ENCODE measurements at places on chromosomes 12 and 14. TPM values are rescaled to one million over a fixed set of nuclear protein-coding genes. Genes with fewer than 3 reads are reported as not detected.

Gene PLCZ1
- not detected for total RNA-seq

Gene TMEM52B
- 0.03 TPM for total RNA-seq

Gene ADSS1
- total RNA-seq: 3.1 TPM

Gene GYS2
- total RNA-seq: 0.27 TPM

Gene SMIM41
- total RNA-seq: not detected

DNA sequence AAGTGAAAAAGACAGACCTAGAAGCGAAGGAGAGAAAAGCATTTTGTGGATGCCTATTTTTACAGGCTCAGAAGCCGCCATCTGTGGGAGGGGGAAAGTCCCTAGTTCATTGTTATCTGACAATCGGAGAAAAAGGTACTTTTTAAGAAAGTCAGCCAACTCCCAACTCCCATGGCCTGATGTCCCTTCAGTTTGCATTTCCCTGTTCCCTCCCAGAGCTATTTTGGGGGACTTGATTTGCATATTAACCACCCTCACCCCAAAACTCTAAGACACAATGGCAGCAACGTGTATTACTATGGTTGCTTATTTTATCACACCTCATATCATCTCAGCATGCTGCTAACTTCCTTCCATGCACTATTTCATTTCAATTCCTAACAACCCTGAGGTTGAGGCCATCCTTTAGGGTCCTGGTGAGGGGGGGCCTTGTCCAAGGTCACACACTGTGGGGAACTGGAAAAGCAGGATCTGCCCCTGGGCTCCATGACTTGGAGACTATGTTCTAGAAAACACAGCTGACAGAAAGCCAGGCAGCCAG lies 18.7 kb downstream of the HVCN1 start:
- no peak for DNase-seq

DNA sequence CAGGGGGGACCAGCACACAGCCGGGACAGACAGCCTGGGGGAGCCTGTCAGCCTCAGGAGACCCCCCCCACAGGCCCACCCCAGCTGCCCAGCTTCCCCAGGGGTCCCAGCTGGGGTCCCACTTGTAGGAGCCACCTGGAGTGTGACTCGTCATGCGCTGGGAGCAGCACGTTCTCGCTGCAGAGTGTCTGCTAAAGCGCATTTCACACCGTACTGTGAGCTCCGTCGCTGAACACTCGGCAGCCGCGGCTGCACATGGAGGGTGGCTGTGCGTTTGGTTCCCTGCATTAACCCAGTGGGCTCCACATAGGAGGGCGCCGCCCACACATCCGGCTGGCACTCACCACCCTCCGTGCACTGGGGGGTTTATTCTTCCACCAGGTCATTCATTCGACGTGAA lies 56.7 kb downstream of the FBRSL1 start:
- no peak for DNase-seq

- DNase-seq: peak; percentile 23
These were observed 50.9 kb upstream of the BCL2L14 start for GRCh38 chr12:12019881-12020280.

- no peak for DNase-seq
These were observed 172.1 kb downstream of the ACSS3 start for GRCh38 chr12:81249976-81250375.

DNA sequence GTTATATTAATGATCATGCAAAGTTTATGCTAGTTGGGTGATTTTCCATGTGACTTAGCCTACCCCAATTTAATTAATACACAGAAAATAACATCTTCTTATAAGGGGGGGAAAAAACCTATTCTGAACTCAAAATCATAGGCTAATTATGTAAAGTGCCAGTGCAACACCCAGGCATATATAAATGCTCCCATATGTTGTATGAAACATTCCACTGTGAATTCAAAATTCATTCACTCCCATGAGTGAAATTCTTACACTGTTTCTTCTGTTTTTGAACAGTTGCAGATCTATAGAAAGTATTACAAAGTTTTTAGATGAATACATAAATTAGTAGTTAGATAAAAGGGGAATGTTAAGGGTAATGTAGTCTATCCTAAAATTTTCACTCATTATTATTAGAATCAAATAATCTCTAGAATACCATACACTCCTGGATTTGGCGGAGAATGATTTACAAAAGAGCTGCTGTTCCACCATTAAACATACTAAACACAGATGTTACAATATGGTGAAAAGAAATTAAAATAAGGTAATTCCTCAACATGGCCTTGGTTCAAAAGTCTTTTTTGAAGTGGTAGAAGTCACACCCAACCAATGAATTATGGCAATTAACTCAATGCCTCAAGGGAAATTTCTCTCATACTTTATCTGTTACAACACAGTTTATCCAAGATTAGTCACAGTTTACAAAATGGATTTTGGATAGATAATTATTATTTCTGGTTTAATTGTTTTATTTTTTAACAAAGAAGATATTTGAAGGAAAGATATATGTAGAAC lies 454.1 kb upstream of the FLRT2 start:
- DNase-seq: no peak

DNA sequence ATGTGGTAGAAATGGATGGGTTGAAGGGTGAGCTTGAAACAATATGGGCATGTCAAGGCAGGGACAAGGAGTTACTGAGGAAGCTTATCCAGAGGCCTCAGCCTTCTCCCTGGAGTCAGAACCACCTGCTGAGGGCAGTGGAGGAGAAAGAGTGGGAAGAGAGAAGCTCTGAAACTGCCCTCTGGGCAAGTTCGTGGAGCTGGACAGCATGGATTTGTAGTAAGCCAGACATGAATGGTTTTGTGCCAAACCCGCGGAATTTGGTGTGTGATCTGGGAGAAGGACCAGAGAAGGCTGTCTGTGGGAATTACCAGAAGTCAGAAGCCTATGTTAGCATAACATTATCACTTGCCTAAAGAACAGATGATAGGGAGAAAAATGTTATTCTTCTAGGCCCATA lies 164.8 kb downstream of the SLC41A2 start:
- no peak for DNase-seq

GRCh38 chr12:90816353-90817089 lies 138.5 kb downstream of the CCER1 start:
- no peak for DNase-seq

GRCh38 chr12:129312048-129312447 lies 458.8 kb downstream of the GLT1D1 start:
- no peak for DNase-seq

DNA sequence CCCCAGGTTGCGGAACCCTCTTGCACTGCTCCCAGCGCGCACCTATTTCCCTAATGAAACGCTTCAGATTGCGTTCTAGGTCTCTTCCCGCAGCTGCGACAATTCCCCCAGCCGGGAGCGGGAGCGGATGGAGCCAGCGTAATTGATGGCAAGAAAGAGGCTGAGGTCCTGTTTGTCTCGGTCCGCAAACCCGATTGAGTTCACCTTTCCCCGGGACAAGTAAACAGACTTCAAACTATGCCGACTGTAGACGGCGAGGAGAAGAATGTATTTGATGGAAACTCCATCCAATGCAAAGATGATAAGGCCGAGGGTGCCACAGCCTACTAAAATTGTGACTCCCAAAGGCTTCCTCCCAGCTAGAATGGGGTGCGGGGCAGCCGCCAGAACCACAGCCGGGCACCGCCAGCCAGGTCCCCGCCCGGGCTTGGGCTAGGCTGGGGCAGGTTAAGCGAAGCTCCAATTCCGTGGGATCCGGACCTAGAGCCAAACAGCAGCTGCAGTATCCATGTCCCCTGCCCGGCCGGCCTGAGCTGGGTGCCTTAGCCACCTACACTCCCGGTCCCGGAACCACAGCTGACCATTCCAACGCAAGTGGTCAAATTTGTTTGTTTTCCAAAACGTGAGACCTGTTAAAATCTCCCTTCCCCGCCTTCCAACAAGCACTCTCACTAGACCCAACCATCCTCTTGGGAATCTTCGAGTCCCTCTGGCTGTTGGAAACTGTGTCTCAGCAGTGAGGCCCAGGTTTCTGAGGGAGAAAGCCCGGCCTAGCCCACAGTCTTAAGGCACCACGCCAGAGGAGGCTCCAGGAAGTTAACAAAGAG lies 5.5 kb downstream of the NKX2-1 start:
- DNase-seq: no peak

DNA sequence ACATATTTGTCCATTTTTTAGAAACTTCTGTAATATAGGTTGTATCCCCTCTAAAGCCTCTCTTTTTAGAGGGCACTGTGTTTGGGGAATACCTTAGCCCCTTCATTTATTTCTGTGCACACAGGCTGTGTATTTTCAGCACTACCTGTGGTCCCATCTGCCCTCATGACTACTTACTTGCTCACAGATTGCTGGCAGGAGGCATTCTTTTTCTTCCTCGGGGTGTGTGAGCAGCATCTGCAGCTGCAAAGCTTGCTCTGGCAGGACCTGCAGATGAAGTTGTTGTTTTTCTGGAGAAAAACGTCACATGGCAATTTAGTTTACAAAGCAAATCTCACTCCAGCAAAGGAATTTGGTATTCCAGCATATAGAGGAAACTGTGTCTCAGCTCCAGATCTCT lies 24.3 kb downstream of the ANG start:
- no peak for DNase-seq

- no peak for DNase-seq
These were observed 101.1 kb downstream of the RFLNA start for GRCh38 chr12:124395986-124396385.

DNA sequence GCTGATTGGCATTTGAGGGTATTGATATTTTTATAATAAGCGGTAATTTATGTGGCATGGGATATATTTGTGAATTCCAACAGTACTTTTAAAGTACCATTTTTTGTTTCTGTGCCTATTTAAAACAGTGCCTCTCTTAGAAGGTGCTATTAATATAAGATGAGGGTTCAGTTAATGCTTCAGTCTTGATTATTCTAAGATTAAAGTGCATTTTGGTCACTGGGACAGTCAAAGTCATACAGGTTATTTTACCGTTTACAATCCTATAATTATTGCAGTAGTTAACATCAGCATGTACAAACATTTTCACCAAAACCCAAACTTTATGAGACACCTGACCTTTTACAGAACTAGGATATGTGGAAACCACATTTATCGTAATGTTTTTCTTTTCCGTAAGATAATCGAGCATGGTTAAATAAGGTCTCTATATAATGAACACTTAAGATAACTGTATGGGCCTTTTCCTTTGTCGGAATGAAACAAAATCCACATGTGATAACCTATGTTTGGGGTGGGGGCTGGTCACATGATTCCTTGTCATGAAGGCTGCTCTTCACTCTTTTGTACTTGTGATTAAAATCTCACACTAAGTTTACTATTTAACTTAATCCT lies 37.7 kb upstream of the DNM1L start:
- DNase-seq: no peak

DNA sequence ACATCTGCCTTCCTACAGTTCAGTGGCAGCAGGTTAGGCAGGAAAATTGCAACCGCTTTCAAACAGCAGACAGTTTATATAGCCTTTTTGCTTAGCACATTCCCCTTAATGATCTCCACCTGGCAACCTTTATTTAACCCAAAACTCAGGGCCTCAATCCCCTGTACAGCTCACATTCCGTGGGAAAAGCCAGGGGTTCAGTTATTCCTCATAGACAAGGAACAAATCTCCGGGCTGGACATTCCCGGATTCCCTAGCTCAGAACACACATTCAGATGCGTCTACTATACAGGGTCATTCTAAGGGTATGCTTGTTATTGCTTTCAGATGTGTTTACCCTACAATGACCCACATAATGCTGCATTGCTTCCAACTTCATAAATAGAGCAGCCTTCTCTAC lies 73.8 kb upstream of the DCN start:
- peak; percentile 9 for DNase-seq
